Stimulated activated CD8-positive, alpha-beta memory T cell treated with anti-CD3 and anti-CD28 coated beads, Interleukin-7, amount 100 ng/mL, for 24 hours (primary cell): ENCODE measurements at places on chromosomes 5 and 9.

- DNase-seq: no peak
Observed at GRCh38 chr5:177387405-177387804, 3.2 kb downstream of the SLC34A1 start.

GRCh38 chr9:17486396-17486795 lies 92.5 kb upstream of the SH3GL2 start:
- DNase-seq: no peak

GRCh38 chr9:94867842-94868312 lies 141.4 kb downstream of the AOPEP start:
- DNase-seq: no peak

DNA sequence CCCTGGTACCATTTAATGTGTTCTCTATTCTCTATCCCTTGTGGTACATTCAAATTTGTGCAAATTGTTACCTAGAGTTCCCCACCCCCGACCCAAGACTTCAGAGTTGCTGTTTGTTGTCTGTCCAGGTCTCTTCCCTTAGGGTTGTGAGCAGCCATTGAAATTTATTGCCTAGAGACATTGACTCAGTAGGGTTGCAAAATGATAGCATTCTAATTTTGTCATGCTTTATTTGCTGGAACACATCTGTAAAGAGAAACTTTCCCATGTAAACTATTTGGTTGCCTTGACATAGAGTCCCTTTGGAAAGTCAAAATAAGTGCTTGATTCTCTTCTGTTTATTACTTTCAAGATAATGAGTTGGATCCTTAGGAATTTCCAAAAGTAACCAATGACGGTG lies 91.7 kb upstream of the KLF9 start:
- DNase-seq: no peak
